ENCODE measurements at places on chromosomes 1 and 21. TPM values are rescaled to one million over a fixed set of nuclear protein-coding genes. Genes with fewer than 3 reads are reported as not detected.

DNA sequence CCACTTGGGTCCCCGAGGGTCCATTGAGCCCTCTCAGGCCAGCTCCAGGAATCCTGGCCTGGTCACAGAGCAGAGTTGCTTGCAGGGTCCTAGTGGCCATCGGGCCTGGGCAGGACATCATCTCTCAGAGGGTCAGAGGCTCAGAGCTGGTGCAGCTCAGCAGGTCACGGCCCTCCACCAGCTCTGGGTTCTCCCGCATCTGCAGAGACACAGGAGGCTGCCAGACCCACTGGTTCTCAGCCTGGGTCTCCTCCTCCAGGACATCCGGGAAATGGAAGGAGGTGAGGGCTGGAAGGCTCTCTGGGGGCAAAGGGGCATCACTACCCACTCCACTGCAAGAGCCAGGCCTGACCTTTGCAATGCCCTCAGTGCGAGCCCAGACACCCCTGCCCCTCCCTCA lies 6.5 kb downstream of the TMEM54 start:
- DNase-seq, result no peak

DNA sequence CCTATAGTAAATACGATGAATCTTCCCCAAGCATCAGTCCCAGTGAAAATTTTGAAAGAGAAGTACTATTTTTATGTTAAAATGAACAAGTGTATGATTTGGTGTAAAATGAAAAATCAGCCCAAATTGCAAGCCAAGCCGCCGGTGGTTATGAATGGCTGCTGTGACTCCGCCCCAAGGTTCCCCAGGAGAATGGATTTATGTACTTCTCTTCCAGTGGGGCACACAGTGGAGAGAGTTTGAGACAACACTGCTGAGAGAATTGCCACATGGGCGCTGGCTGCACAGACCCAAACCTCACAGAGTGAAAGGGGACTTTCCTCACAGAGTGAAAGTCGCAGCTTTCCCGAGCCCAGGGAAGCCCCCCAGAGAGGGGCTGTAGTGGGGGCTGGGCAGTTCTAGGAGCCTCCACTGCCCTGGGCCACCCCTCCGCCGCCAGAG lies 24.0 kb downstream of the CDK18 start:
- DNase-seq, result no peak

DNA sequence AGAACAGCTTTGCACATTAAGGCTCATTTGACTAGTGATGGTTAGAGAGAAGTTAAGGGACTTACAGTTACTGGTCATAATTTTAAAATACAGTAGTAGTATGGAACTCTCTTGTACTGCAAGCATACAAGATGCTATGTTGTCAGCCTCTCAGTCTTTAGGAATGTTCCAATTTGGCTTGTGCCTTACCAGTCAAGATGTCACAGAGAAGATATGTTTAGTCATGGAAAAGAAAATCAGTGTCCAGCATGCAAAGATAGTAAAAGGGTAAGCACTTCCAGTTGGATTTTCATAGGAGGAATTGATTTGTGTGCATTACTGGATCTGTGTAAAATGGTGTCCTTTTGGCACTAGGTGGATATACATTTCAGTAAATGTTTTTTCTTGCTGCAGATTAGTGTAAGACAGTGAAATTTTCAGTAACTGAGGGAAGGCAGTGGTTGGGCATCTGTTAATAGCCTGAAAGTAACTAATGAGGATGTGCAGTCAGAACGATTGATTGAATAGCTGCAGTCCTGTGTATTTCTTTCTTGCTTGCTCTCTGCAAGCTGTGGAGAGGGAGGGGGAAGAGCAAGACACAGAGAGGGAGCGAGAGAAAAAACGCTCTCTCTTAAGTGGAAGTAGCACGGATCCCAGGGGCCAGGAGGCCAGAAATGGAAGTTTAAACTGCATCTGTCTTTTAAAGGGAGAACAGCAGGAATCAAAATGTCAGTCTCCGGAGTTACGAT lies 108.2 kb downstream of the CLEC20A start:
- DNase-seq, result peak; percentile 75

- no peak for DNase-seq
These were observed 44.9 kb downstream of the FOXJ3 start for GRCh38 chr1:42290130-42290529.

DNA sequence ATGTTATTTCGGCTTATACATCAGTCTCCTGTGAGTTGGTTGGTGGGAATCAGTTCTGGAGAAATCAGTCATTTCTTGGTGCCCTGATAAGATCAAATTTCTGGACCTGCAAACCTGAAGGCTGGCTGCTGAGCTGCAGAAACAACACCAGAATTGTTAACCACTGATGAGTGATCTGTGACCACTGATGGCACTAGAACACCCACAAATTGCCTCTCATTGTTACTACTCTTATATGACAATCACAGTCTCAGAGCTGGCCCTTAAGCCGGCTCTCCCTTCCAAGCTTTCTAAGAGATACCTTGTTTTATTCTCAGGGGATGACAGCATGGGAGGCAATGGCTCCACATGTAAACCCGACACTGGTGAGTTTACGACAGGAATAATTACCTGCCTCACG lies 1.9 kb downstream of the C1orf162 start:
- no peak for DNase-seq

DNA sequence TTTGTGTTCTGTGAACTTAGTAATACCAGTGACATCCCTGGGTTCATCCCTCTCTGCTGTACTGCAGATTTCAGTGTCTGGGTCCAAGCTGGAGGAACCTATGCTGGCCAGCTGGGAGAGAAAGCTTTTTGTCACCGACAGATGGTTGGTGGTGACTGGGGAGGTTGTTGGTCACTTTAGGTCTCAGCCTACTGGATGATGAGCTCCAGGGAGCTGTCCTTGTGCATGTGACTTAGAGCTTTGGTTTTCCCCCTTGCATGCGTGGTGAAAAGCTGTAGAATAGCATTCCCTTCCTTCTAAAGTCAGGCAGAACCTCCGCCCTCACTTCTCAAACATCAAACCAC lies 22.9 kb upstream of the IKBKE start:
- no peak for DNase-seq

DNA sequence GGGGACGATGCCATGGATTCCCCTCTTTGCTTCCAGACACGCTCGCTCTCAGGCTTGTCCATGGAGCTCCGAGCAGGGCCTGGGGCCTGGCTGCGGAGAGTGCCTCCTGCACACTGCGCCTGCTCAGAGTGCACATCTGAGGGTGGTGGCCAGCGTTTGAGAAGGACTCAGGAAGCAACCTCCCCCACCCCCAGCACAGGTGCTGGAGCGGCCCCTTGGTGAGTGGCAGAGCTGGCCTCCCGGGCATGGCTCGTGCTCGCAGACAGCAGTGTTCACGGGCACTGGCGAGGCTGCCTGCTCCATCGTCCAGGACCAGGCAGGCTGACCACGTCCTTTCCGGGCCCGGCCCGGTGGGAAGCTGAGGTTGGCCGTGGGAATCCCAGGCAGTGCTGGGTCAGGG lies 2.8 kb downstream of the SPATC1L start:
- no peak for DNase-seq

GRCh38 chr1:109840011-109840629 lies 70.5 kb upstream of the CSF1 start:
- no peak for DNase-seq

DNA sequence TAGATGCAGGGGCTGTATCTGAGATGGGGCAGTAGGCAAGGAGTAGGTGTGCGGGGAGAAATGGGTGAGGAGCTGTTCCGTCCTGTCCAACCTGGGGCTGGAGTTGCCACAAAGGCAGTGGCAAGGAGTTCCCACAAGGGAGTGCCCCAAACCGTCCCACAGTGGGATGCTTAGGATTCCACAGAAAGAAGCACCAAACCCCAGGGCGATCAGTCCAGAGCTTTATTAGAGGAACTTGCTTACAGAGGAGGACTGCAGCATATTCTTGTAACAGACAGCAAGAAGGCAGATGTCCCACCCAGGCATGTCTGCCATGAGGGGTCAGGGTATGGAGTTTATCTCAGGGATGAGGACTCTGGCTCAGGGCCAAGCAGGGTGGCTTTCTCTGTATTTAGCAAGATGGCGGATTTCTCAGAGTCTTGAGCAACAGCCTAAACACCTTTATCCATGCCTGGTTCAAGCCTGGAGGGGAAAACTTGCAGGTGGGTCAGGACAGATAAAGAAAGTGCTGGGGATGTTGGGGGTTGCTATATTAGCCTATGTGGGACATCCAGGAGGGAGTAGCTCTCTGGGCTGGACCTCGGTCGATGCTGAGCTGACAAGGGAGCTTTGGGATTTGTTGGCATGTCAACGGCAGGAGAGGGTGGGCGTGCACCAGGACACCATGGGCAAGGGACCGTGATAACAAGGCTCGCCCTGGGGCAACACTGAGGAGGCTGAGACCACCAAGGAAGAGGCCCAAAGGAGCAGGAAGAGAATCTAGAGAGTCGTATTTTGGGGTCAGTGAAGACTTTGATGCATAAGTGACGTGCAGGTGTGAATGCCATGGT lies 32.8 kb downstream of the OBSCN start:
- no peak for DNase-seq

GRCh38 chr1:60904099-60904851 lies 178.1 kb upstream of the NFIA start:
- DNase-seq, result peak; percentile 94

- no peak for DNase-seq
These were observed 830 bp upstream of the PRDX1 start for GRCh38 chr1:45522324-45523104.

DNA sequence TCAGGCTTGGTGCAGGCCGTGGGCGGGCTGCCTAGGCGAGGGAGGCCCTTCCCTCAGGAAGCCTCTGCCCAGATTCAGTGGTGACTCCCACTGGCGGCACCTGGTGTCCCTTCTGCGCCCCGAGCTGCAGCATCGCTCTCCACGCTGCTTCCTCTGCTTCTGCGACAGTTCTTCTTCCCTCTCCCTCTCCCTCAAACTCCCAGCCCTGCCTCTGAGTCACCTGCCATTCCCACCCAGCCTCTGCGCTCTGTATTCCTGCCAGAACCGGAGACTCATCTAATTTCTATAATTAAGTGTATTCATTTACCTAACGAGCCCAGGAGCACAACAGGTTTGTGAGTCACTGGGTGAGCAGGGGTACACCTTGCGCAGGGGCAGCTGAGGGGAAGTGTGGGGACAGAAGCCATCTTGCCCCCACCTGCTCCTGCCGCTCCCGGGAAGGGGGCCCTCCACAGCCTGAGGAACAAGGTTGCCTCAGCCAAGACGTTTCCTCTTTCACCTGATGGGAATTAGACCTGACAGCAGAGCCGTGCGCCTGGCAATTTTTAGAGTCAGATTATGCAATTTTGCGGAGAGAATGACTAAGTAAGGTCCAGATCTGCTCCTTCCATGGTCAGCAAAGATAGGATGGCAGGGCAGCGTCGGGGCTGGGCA lies 19.4 kb downstream of the KCNC4 start:
- no peak for DNase-seq

DNA sequence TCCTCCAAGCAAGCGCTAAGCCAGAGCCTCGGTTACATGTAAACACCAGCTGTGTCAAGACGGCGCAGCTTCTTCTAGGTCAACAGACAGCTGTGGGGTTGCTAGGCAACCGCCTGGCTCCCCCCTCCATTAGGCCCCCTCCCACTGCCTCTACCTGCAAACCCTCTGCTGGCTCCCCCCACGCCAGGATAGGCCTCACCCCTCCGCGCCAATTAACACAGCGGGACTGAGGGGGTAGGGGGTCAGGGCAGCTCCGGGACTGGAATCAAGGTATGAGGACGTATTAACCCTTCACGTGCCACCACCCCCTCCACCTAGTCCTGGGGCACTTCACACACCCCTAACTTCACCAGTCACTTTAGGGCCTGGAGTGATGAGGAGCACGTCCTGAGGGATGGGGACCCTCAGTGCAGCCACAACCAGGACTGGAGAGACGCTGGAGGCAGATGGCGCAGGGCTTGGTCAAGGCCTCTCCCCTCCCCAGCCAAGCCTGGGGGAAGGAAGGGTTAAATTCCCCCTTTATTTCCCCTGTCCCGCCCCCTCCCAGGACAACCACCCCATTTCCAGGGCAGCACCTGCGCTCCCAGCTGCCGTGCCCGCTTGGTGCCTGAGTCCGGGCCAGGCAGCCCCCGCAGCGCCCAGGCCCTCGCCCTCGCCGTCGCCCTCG lies 37.4 kb upstream of the WASF2 start:
- peak; percentile 98 for DNase-seq

DNA sequence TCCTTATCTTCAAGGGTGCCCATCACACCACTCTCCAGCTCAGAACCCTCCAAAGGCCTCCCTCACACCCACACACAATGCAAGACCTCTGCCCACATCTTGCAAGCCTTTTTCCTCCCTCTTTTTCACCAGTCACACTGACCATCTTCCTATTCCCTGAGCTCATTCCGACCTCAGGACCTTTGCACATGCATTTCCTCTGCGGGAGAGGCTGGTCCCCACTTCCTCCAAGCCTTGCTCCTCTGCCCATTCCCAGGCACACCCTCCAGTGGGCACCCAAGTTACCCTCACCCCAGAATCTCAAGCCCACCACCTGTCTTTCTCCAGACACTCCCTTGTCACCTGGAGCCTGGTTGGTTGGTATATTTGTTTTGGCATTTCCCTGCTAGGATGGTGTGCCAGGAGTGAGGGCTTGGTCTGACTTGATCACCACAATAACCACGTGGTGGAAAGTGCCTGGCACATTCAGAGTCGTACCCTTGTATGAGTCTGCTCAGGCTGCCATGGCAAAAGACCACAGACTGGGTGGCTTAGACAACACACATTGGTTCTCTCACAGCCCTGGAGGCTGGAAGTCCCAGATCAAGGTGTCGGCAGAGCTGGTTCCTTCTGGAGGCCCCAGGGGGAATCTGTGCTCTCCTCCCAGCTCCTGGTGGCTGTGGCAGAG lies 13.2 kb downstream of the MX2 start:
- no peak for DNase-seq

DNA sequence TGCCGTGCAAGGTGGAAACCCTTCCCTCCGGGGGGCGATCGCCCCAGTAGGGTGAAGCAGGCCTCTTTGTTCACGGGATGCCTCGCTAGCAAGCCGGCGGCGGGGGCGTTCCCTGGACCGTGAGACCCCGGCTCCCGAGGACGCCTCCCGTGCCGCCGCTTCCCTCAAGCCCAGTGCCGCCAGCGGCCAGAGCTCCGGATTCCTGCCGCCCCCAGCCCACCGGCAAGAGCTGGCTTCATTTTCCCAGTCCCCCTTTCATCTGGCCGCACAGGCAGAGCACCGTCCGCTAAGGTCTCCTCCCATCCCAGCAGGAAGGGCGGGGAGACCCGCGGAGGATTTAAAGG lies 16.3 kb downstream of the IER5 start:
- DNase-seq, result no peak

- no peak for DNase-seq
These were observed 1.3 kb upstream of the PLA2G5 start for GRCh38 chr1:20068722-20069121.

DNA sequence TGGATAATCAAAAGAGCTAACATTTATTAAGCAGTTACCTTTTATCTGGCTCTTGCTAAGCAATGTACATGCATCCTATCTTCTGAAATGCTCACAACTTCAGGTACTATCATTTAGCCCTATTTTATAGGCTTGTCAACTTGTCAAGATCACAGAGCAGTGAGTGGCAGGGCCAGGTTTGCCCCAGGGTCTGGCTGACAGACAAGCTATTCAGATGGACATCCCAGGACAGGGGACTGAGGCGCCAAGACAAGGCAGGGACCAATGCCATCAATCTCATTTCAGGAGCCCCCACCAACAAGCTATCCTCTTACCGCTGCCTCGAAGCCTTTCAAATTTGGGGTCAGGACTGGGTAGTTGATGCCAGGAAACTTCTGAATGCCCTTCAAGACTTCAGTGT lies 8.9 kb downstream of the HMGCL start:
- no peak for DNase-seq

RXFP4 gene
- polyA plus RNA-seq, result 0.20 TPM

HSD3B2 gene
- not detected for polyA plus RNA-seq
